Naive thymus-derived CD4-positive, alpha-beta T cell (primary cell): ENCODE measurements at places on chromosomes 5 and 9. TPM values are rescaled to one million over a fixed set of nuclear protein-coding genes. Genes with fewer than 3 reads are reported as not detected.

DNA sequence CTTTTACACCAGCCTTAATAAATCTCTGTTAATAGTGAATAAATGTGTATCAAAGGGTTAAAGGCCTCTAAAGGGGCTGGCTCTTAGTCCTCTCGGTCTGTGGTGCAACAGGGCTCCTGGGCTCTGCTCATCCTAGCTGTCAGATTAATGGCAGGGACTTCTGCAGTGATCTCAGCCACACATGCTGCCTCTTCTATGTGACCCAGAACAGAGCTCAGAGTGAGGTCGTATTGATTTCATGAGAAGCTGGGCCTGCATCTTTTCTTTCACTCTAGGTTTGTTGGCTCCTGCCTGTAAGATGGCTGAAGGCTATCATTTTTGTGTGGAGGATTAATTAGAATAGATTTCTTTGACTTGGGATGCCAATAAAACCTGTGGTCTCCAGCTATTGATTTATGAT is 165.0 kb upstream of the GLRA1 start:
- no peak overlapping the region for H3K27ac ChIP-seq
- no peak for DNase-seq
- H3K4me1 ChIP-seq: no peaks in the 10 kb centered on the region
- H3K27me3 ChIP-seq: no peaks in the 10 kb centered on the region
- H3K4me3 ChIP-seq: no peak overlapping the region

GRCh38 chr9:5480919-5481318 is 29.4 kb upstream of the PDCD1LG2 start:
- no peaks in the 10 kb centered on the region for H3K36me3 ChIP-seq
- DNase-seq: no peak
- no peaks in the 10 kb centered on the region for H3K4me1 ChIP-seq
- H3K4me3 ChIP-seq: no peak overlapping the region
- H3K27me3 ChIP-seq: no peaks in the 10 kb centered on the region
- H3K27ac ChIP-seq: no peak overlapping the region

C8G gene
- total RNA-seq: 0.77 TPM

GRCh38 chr5:143682246-143682905 is 129.6 kb upstream of the HMHB1 start:
- no peak overlapping the region for H3K27ac ChIP-seq
- no peaks in the 10 kb centered on the region for H3K36me3 ChIP-seq
- H3K4me3 ChIP-seq: no peak overlapping the region

DNA sequence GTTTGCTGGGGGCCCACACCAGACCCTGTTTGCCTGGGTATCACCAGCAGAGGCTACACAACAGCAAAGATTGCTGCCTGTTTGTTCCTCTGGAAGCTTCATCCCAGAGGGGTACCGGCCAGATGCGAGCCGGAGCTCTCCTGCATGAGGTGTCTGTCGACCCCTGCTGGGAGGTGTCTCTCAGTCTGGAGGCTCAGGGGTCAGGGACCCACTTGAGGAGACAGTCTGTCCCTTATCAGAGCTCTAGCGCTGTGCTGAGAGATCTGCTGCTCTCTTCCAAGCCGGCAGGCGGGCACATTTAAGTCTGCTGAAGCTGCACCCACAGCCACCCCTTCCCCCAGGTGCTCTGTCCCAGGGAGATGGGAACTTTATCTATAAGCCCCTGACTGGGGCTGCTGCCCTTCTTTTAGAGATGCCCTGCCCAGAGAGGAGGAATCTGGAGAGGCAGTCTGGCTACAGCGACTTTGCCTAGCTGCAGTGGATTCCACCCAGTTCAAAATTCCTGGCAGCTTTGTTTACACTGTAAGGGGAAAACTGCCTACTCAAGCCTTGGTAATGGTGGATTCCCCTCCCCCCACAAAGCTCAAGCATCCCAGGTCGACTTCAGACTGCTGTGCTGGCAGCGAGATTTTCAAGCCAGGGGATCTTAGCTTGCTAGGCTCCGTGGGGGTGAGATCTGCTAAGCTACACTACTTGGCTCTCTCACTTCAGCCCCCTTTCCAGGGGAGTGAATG is 206.0 kb upstream of the TLX3 start:
- no peaks in the 10 kb centered on the region for H3K36me3 ChIP-seq
- H3K27ac ChIP-seq: no peak overlapping the region
- H3K4me1 ChIP-seq: no peaks in the 10 kb centered on the region
- H3K27me3 ChIP-seq: no peaks in the 10 kb centered on the region
- DNase-seq: no peak

GRCh38 chr5:157543825-157544622 is 31.6 kb downstream of the ADAM19 start:
- H3K4me1 ChIP-seq: peaks cover 14% of the 10 kb centered on the region
- H3K27me3 ChIP-seq: no peaks in the 10 kb centered on the region
- H3K27ac ChIP-seq: no peak overlapping the region

DNA sequence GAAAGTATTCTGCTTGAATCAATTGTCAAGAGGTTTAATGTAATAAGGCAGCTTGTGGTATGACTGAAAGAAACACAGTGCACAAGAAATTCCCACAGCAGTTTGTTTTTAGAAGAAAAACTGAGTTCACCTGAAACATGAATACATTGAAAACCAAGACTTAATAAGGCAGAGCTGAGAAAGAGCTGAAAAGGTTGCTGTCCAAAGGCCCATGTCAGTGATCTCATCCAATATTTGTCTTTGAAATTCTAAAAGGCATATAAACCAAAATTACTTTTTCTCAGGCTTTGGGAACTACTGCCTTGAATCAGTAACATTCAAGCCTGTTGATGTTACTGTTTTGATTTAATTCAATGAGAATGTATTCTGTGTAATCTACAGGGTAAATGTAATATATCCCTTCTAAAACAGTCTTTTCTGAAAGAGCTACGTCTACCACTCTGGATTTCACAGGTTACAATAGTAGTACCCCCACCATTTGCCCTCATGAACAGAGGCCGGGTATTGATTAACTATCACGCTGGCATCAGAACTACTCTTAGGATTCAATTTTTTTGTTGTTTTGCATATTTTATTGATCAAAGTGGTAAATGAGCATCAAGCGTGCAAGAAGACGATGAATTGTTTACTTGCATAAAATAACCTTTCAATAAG is 57.8 kb downstream of the PPIC start:
- no peak overlapping the region for H3K4me3 ChIP-seq
- no peak for DNase-seq
- no peak overlapping the region for H3K27ac ChIP-seq
- H3K27me3 ChIP-seq: no peaks in the 10 kb centered on the region
- no peaks in the 10 kb centered on the region for H3K36me3 ChIP-seq
- no peaks in the 10 kb centered on the region for H3K4me1 ChIP-seq

DNA sequence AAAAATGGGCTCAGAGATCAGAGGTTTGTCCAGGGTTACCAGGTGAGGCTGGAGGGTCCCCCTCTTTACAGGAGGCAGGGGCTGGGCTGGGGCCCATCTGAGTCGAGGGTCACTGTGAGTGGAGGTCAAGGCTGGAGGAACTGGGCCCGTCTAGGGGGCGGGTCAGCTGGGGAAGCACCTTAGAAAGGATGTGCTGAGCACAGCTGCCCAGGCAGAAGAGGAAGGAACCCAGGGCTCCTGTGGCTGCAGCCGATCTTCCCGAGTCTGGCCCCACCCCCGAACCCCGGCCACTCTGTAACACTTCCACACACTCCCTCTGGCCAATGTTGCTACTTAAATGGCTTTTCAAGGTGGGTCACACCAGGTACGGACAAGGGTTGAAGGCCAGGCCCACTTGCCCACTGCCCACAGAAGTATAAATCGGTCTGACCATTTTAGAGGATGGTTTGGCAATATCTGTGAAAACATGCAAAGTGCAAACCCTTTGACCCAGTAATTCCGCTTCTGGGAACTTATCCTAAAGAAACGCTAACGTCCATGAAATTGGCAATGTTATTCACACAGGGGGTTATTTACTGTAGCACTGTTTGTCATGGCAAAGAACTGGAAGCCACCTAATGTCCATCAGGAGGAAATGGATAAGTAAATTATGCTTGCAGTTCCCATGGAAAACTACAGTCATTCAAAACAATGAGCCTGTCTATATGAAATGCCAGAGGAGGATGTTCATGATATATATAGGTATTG is 30.5 kb upstream of the EEIG1 start:
- H3K27ac ChIP-seq: no peak overlapping the region
- no peak for DNase-seq
- H3K4me1 ChIP-seq: peaks cover 48% of the 10 kb centered on the region
- no peaks in the 10 kb centered on the region for H3K27me3 ChIP-seq
- no peak overlapping the region for H3K4me3 ChIP-seq

DNA sequence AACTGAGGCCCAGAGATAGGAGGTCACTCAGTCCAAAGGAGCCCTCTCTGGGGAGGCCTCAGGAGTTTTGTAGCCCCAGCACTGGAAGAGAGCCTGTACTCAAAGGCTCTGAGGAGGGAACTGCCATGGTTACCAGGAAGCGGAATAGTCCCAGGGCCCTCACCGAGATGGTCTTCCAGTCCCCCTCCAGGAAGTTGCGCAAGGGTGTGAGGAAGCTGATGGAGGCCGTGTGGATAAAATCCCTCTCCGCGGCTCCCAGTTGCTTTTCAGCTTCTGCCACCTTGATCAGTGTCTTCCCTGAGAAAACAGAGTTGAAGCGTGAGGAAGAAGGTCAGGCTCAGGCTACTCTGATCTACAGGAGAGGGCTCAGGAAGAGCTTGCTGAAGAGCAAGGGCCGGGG is 13.5 kb downstream of the SH3GLB2 start:
- H3K36me3 ChIP-seq: no peaks in the 10 kb centered on the region
- H3K27ac ChIP-seq: no peak overlapping the region
- DNase-seq: no peak
- no peaks in the 10 kb centered on the region for H3K4me1 ChIP-seq
- H3K27me3 ChIP-seq: no peaks in the 10 kb centered on the region

GRCh38 chr5:158462349-158463114 is 603.6 kb upstream of the CLINT1 start:
- DNase-seq: no peak
- no peaks in the 10 kb centered on the region for H3K27me3 ChIP-seq
- no peaks in the 10 kb centered on the region for H3K36me3 ChIP-seq

GRCh38 chr5:15595929-15596328 is 95.9 kb downstream of the FBXL7 start:
- no peak for DNase-seq
- H3K36me3 ChIP-seq: no peaks in the 10 kb centered on the region
- H3K4me1 ChIP-seq: no peaks in the 10 kb centered on the region
- H3K4me3 ChIP-seq: no peak overlapping the region
- no peaks in the 10 kb centered on the region for H3K27me3 ChIP-seq
